GM23248 (cell line): ENCODE measurements at places on chromosomes 6 and 20. TPM values are rescaled to one million over a fixed set of nuclear protein-coding genes. Genes with fewer than 3 reads are reported as not detected.

FAM209A gene
- total RNA-seq: not detected in 2 replicates

TRIM10 gene
- 0.11 TPM in 1 of 2 replicates, not detected in the other for total RNA-seq

GGTLC1 gene
- not detected in 2 replicates for total RNA-seq

LY6G6D gene
- total RNA-seq: not detected in 2 replicates

SH3BGRL2 gene
- total RNA-seq: 0.89 and 2.2 TPM in 2 replicates

RAB44 gene
- not detected in 2 replicates for total RNA-seq

CCDC170 gene
- 0.11 TPM in 1 of 2 replicates, not detected in the other for total RNA-seq

VGLL2 gene
- total RNA-seq: not detected in 2 replicates

C6orf58 gene
- total RNA-seq: not detected in 2 replicates

FBXO30 gene
- total RNA-seq: 9.4 and 12.6 TPM in 2 replicates

DNA sequence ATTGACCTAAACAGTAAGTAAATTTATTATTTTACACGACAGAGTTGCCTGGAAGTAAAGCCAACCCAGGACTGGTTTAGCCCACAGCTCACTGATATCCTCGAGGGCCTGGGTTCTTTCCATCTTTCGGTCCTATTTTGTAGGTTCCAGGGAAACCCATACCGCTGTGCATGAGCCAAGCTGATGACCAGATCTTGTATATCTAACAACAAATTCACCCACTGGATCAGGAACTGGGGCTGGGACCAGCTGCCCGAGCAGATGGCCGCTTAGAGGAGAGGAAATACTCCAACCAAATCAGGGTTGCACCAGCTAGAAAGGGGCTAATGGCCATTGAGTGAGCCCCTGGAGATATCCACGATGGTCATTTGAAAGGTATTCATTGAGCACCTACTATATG lies 139.2 kb downstream of the BACH2 start:
- no peak for DNase-seq

GRCh38 chr20:45258664-45259063 lies 4.3 kb upstream of the SLPI start:
- DNase-seq: no peak

DNA sequence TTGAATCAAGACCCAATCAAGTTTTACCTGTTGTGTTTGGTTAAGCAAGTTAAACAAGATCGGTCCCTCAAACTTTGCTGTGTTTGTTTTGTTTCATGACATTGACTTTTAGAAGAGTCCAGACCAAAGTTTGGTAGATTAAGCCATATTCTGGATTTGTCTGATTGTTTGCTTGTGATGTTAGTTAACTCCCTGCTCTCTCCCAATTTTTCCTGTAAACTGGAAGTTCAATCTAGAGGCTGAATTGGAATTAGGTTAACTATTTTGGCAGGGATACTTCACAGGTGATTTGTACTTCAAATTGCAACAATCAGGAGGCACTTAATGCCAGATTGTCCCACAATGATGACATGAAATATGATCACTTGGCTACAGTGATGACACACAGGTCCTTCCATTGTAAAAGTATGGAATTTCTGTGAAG lies 13.6 kb upstream of the SH3BGRL2 start:
- DNase-seq: no peak

GRCh38 chr6:14756340-14756739 lies 489.5 kb upstream of the JARID2 start:
- DNase-seq: no peak

DNA sequence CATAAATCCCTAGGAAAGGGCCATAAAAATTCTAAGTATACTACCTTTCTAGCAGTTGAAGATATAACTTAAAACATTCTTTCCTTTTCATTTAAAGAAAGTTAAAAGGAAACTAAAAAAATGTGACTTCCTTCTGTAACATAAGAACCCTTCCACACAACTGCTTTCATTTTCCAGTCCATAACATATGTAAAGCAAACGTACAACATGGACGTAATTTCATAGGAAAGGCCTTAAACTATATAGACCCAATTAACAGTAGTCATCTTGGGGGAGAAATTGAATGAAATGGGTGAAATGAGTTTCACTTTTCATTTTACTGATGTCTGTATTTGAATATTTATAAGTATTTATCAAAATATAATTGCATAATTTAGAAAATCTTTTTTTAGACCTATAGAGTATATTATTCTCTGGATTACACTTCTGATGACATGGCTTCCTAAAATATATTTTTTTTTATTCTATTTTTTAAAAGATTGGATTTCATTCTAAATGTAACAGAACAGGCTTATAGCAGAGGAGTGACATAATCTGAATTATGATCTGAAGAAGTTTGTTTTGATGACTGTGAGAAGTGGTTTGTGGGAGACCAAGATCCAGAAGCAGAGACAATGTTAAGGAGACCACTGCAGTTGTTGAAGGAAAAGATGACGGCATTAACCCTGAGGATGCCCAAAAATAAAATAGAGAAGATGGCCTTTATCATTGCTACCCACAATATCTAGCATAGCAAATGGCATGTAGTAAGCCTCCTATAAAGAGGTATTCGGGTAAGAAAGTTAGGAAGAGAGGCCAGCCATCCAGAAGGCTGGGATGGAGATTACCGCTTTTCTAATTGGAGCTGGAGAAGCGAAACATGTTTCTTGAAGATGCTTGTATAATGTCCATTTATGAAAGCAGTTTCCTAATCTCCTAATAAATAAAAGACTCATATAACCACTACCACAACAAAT lies 260.4 kb downstream of the PTPRK start:
- DNase-seq: peak; percentile 33

DNA sequence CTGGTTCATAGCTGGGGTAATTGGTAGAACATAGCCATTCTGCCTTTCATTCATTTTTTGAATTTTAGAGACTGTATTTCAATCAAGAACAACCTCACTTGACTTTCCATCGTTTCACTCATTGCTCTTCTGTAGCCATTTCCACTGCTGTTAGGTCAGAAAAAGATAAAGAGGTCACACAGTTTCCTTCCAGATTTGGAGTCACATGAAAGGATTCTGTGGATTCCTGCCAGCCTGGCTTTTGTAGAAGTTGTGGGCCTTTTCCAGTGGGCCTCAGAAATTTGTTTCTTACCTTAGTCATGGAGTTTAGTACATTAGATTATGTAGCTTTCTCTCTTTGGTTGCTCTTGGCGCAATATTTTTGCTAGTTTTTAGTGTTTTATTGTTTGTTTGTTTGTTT lies 157.8 kb downstream of the SASH1 start:
- no peak for DNase-seq

DNA sequence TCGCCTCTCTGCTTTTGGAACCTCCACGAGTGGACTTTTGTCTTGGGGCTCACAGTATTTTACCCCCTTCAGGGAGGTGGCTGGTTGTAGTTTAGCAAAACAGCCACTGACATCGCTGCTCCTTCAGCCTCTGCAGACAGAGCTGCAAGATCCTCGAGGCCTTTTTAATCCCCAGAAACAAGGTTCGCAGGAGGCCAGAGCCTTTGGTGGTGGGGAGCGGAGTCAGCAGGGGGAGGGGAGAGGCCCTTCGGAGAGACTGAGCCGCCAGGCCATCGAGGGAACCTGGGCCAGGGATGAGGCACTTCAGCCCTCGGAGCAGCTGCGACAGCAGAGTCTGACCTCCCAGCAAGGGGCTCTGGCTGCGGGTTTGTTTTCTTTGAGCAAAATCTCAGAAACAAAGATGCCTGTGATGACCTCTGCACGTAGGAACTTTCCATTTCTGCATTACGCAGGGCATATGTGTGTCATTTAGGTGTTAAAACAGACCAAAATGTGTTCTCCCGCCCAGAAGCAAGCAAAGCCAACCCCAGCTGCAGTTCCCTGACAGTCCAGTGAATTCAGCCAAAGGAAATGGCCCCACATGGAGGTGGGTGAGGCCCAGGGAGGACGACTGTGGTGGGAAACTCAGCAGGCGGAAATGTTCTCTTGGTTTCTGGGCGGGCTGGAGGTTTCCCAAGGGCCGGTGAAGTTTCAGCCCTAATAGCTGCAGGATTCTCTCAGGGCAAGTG lies 171.2 kb upstream of the SULF2 start:
- no peak for DNase-seq

DNA sequence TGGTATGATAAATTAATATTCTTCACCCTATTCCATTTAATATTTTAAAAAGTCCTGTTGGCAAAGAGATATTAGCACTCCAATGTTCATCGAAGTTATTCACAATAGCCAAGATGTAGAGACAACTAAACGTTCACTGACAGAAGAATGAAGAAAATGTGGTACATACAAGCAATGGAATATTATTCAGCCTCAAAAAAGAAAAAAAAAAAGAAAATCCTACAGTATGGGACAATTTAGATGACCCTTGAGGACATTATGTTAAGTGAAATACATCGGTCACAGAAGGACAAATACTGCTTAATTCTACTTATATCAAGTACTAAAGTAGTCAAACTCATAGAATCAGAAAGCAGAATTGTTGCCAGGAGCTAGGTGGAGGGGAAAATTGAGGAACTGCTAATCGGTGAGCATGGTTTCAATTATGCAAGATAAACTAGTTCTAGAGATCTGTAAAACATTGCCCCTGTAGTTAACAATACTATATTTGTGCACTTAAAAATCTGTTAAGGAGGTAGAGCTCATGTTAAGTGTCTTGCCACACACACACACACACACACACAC lies 4.7 kb downstream of the GCLC start:
- DNase-seq: no peak

DNA sequence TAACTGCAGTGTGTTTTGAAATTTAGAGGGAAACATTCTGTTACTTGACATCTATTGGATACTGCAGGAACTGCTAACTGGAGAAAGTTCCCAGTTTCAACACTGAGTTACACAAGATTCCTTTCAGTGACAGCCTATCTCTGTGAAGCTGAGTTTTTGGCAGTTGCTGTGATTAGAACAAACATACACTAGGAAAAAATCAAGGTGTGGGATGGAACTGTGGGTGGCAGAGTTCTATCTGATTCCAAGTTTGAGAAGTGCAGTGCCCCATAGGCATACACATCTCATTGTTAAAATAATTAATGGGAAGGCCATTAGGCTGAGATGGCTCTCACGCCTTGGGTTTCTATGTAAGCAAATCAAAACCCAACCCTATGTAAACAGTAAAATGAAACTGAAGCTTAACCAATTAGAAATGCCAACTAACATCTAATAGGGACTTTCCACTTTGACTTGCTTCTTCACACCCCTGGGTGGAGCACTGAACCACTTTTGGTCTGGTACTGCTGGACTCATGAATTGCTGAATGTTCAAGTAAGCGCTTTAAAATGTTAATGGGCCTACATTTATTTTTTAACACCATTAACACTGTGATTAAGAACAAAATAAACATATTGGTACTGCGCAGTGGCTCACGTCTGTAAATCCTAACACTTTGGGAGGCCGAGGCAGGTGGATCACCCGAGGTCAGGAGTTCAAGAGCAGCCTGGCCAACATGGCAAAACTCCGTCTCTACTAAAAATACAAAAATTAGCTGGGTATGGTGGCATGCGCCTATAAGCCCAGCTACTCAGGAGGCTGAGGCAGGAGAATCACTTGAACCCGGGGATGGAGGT lies 55.2 kb upstream of the TBC1D7 start:
- DNase-seq: peak; percentile 31

DNA sequence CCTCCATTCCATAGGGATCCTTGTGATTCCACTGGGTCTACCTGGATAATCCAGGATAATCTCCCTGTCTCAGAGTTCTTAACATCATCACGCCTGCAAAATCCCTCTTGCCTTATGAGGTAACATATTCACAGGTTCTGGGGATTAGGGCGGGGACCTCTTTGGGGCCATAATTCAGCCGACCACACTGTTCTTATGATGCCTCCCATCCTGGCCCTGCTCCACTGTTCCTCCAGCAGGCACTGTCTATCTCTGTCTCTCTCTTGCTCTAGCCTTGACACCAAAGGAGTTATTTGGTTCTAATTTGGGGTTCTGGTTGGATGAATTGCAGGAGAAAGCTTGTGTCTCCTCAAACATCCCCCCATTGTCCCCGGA lies 168.1 kb downstream of the NFATC2 start:
- no peak for DNase-seq

- DNase-seq: no peak
Measured at GRCh38 chr20:56949318-56949717, 317.1 kb downstream of the BMP7 start.

- DNase-seq: no peak
Measured at GRCh38 chr6:14379568-14379967, 262.0 kb downstream of the CD83 start.

- DNase-seq: no peak
Measured at GRCh38 chr6:83424392-83425018, 6.3 kb downstream of the ME1 start.

GRCh38 chr6:33424855-33425667 lies 5.2 kb downstream of the SYNGAP1 start:
- DNase-seq: no peak

GRCh38 chr6:105644073-105644489 lies 241.2 kb upstream of the PREP start:
- no peak for DNase-seq

GRCh38 chr6:161660666-161661571 lies 387.1 kb upstream of the AGPAT4 start:
- DNase-seq: peak; percentile 39

- DNase-seq: peak; percentile 24
Measured at GRCh38 chr20:6632187-6632586, 135.3 kb upstream of the BMP2 start.

DNA sequence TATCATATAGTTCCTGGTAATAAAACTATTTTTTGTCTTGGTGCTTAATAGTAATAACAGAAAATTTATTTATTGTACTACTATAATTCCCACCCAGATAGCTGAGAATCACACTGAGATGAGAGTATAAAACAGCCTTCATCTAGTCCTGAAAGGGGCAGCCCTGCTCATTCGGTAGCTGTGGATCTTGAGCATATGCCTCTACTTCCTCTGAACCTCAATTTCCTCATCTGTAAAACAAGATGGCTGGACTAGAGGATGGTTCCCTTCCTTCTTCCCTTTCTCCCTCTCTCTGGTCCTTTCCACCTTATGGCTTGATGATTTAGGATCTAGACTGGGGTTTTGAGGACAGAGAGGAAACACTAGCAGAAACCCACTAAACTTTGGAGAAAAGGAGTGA lies 15.0 kb downstream of the FKBP5 start:
- no peak for DNase-seq

- no peak for DNase-seq
Measured at GRCh38 chr6:37019065-37019450, 13.6 kb downstream of the FGD2 start.

GRCh38 chr6:126904176-126904575 lies 214.3 kb upstream of the RSPO3 start:
- no peak for DNase-seq

GRCh38 chr20:19815553-19815991 lies 57.5 kb downstream of the RIN2 start:
- DNase-seq: peak; percentile 99
